Stimulated activated CD8-positive, alpha-beta memory T cell treated with anti-CD3 and anti-CD28 coated beads, Interleukin-15, amount 100 ng/mL, for 4 hours (primary cell): ENCODE measurements at places on chromosomes 7 and 10.

DNA sequence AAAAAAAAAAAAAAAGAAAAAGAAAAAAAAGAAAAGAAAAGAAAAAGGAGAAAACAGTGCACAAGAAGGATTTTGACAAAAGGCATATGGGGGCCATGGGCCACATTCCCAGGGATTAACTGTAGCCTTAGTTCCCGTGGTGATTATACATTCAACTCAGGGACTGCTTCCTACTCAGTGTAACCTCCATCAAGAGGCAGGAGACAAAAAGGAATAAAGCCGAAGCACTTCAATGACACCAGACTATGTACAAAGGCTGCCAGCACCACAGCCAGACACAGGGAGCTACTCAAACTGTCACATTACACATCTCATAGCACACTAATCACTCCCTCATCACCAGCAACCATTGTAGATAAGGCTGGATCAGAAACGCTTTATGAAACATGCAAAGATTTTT lies 5.1 kb upstream of the PMPCB start:
- DNase-seq = no peak

DNA sequence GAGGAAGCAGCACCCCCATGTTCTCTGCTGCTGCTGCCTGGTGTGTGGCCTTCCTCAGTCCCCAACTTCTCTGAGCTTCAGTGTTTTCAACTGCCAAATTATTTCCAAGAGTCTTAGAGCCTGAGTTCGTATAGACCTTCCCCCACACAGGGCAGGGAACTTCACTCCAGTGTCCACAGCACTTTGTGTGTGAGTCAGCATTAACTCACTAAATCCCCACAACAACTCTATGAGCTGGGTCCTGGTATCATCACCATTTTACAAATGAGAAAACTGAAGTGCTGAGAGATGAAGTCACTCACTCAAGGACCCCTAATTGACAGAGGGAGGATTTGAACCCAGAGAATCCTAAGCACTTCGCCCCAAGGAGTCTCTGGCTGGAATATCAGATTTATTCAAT lies 48.3 kb downstream of the ADCYAP1R1 start:
- no peak for DNase-seq

GRCh38 chr10:23395017-23395416 lies 43.9 kb upstream of the OTUD1 start:
- DNase-seq = no peak

- DNase-seq = no peak
These were observed 152.8 kb downstream of the FOXP2 start for GRCh38 chr7:114567416-114567815.

DNA sequence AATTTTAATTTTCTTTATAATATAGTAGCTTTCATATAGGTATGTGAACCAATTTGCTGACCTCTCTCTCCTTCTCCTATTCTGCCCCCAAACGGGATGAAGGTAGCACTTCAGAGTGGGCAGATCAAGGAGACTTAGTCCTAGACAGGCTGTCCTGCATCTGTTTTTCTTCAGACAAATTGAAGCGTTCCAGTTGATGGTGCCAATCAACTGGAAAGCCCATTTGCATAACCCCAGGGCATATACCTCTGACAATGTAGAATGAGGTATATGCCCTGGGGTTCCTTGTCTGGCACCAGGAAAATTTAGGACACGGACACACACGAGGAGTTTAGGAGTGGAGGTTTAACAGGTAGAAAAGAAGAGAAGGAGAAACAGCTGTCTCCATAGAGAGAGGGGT lies 502.9 kb downstream of the HTR7 start:
- DNase-seq = no peak

- DNase-seq = no peak
These were observed 17.3 kb upstream of the ADRB1 start for GRCh38 chr10:114026189-114027040.

- no peak for DNase-seq
These were observed 739.9 kb downstream of the REEP3 start for GRCh38 chr10:64261092-64261491.

GRCh38 chr7:158051776-158052175 lies 535.8 kb downstream of the PTPRN2 start:
- DNase-seq = no peak

- DNase-seq = no peak
These were observed 127.5 kb downstream of the PARD3 start for GRCh38 chr10:34687434-34688210.

- no peak for DNase-seq
These were observed 16.7 kb downstream of the SLIT1 start for GRCh38 chr10:97169063-97169462.

GRCh38 chr10:77230194-77230593 lies 407.4 kb downstream of the KCNMA1 start:
- DNase-seq = no peak

- no peak for DNase-seq
These were observed 50.4 kb downstream of the CFAP46 start for GRCh38 chr10:132892004-132892403.

DNA sequence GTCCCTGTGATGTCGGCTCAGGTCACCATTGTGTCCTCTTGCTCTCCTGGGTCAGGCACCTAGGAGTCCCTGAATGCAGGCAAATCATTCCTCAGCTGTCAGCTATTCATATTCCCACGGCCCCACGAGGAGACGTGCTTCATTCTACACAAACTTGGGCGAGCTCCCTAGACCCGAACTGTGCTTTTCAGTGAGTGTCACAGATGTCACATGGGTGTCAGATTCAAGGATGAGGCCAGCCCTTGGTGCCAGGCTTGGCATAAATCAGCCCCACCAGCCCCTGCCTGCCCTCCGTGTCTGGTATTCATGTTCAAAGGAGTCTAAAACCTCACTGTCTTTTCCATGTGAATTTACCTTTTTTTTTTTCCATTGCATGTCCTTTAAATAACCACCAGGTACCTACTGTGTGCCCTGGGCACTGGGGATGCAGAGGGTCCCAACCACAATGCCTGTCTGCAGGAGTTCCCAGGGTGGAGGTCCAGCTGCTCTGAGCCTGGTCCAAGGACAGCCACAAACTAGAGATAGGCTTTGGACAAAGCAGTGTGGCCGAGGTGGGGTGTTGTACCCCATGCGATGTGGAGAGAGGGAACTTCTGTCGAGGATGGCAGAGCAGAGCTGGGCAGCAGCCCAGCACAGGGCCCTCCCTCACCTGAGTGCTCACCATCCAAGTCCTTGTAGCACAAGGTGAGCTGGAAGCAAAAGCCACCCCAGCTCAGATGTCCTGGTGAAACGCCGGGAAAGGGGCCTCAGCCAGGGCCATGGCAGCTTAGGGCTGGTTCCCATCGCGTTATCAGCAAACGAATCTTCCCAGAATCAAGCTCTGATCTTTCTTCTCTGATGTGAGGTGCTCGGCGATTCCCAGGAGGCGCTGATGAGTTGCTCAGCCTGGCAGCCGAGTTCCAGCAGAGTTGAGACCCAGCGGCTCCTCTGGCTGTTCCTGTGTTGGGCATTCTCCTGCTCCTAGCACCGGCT lies 611.9 kb downstream of the PTPRN2 start:
- DNase-seq = no peak

DNA sequence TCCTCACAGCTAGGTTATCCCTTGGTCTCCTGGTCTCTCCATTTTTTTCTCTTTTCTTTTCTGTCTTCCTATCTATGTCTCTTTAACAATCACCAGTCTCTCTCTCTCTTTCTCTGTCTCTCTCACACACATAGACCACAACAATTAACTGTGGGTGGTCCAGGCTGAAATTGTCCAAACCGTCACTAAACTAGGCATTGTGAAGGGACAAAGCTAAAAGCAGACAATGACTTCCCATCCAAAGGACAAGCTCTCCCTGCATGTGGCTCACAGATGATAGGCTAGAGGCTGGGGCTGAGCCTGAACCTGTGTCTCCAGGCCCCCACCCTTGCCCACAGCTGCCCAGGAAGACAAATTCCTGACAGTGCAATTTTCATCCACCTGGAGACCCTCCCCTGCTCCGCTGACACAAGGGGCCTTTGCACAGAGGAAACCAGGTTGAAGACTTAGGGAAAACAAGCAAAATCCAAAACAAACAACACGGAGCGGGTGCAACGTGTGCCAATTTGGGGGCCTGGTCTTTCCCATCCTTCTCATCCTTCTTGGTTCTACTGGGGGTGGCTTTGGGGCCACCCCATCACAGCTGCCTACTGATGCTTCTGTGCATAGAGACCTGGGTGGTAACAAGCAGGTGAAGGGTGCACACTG lies 755.4 kb downstream of the GRID1 start:
- DNase-seq = no peak

DNA sequence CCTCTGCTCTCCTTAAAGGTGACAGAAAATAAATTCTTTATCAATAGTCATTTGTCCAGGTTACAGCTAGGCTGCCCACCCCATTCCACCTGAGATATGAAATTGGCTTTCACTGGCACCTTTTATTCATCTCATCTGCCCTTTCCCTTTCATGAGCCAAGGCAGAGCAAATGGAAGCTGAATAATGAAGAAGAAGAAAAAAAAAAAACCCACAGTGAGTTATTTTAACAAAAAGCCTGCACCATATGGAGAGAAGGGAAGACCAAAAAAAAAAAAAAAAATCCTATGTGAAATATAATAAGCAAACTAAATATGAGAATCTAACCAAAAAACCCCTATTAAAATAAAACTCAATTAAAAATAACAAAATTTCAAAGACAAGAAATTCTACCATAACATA lies 59.2 kb downstream of the CHCHD3 start:
- DNase-seq = no peak

GRCh38 chr7:87920578-87920977 lies 13.5 kb upstream of the ADAM22 start:
- no peak for DNase-seq

GRCh38 chr10:112875476-112876267 lies 74.4 kb upstream of the TCF7L2 start:
- no peak for DNase-seq

DNA sequence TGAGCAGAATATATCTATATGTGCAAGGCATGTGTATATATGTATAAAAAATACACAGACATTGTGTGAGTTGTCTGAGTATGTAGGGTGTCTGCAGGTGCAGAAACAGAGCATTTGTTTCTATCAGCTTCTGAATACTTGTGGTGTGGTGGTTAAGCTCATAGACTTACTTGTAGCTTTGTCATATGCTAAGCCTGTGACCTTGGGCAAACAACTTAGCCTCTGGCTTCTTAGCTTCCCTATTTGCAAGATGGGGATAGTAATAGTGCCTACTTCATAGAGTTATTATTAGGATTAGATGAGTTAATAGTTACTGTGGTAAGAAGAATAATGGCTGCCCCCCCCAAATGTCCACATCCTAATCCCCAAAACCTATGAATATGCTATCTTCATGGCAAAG lies 28.2 kb upstream of the PAX2 start:
- DNase-seq = no peak

DNA sequence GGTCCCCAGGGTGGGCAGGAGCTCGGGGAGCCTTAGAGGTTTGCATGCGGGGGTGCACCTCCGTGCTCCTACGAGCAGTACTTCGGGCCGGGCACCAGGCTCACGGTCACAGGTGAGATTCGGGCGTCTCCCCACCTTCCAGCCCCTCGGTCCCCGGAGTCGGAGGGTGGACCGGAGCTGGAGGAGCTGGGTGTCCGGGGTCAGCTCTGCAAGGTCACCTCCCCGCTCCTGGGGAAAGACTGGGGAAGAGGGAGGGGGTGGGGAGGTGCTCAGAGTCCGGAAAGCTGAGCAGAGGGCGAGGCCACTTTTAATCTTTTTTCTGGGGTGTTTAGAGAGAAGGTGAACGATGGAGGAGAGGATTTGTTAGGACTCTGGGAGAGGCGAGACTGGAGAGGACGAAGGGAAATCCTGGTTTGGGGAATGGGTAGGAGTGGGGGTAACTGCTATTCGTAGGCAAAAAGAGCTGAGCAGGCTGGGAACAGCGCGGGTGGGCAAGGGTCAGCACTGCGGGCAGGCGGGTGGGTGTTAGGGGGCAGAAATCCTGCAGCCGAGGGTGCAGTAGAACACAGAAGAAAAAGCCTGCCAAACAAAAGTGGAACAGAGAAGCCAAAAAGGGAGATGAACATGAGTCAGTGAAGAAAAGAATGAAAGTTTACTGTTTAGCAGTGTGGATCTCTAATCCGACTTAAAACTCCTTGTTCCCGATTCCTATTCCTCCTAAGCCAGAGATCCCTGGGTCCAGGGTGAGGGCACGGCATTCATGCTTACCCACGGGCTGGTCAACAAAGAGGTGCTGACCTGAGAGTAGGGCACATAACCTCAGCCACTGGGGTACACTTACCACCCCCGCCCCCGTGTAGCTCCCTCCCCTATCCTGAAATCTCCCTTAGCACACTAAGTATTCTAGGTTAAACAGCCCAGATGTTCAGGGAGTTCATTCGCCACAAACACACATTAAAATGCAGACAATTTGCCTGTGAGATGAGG lies 26.9 kb downstream of the PRSS2 start:
- DNase-seq = no peak

- DNase-seq = no peak
These were observed 73.6 kb downstream of the OTUD1 start for GRCh38 chr10:23512355-23513058.

- no peak for DNase-seq
These were observed 131.4 kb downstream of the SRPK2 start for GRCh38 chr7:105257338-105257737.

DNA sequence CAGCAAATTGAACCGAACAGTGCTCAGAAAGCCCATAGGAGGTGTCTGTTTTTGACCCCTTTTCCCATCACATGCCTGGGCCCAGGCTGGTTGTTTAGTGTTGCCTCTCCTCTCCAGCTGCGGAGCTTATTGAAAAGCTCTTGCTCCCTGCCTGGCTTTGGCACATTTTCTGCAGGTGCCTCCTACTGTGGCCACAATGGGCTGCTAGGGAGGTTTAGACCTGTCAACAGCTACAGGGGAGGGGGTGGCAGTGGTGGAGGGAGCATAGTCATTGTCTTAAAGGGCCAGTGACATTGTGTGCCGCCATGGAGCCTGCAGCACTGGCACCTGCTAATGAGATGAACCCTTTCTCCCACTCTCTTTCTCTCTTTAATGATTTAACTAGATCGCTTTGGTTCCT lies 13.2 kb upstream of the ENO4 start:
- DNase-seq = no peak

- no peak for DNase-seq
These were observed 167.7 kb upstream of the MKLN1 start for GRCh38 chr7:131159961-131160361.

DNA sequence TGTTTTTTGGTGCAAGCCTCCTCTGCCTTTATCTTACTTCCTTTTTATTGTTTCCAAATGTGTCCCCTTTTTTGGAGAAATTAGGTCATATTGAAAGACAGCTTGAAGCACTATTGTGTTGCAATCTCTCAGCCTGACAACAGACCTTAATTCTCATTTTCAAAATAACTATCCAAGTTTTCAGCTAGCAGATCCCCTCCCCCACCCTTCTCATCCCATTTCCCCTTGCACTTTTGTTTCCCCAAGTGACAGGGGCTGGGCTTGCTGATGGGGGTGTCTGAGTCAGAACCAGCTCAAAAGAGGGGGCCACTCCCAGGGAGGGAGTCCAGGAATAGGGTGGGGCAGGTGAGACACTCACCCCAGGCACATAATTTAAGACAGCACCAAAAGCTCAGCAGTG lies 75.3 kb downstream of the MKI67 start:
- no peak for DNase-seq
